ENCODE measurements at places on chromosomes 1 and 21.
A peak's percentile ranks its signal among the peaks of the same experiment; 100 is the strongest.

DNA sequence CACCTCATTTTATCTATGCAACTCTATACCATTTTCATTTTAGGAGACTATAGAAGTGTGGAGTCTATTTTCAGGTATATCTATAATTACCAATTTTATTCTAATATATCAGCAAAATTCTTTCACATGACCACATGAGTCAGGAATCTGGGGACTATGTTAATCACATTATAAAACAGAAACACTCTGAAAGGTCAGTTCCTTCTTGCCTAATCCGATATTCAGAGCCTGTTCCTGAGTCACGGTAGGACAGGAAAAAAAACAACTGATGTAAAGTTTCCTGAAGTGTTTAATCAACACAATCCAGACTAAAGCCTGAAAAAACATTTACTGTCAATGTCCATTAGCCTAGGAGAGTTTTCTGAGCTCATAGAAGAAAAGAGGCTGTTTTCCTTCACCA, 1902.3 kb downstream of the NCAM2 start:
- no peak for DNase-seq

DNA sequence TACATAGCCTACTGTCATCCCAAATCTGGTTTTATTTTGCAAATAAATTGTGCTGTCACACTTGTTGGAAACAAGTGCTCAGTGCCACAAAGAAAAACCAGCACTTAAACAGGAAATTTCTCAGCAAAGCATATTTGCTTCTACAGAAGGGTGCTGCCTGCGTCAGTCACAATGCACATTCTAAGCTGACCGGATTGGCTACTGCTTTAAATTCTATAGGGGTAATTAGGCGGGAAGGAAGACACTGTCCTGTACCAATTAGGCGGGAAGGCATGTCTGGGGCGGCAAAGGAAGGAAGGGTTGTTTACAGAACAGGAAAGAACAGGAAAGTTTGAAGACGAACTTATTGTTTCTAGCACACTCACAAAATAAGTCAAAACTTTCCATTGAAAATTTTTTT, 2.8 kb downstream of the IFI16 start:
- no peak for DNase-seq

DNA sequence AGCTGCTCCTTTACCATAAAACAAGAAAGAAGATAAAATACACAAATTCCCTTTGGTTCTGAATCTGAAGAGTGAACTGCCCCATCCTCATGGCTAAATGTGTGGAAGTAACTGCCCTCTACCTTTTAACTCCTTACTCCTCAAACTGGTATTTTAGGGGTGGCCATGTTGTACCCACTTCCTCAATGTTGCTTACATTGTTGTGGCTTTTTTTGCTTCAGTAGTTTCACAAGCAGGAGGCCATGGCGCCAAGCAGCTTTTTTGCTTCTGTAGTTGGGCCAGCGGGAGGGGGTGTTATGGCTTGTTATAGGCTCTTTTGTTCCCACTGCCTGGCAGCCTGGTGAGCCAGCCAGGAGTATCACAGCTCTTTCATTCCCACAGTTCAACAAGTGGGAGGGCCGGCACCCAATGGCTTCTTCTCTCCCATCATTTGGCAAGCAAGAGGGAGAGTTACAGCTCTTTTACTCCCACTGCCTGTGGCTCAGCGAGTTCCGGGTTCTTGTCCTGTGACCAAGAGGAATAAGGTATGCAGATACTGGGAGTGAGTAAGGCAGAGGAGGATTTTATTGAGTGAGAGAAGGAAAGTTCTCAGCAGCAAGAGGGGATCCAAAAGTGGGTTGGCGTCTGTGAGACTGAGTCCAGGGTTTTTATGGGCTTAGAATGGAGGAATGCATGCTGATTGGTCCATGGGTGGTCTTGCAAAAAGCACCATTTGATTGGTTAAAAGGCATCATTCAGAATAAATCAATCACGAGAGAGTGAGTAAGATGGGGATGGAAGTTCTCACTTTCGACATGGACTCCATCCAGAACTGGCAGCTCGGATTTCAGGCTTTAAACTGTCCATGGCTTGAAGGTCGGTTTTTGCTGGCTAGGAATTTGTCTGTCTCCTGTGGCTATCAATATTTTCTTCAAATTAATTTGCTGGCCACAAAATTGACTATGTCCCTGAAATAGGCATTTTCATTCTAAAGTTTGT, 429.6 kb downstream of the HLX start:
- DNase-seq = no peak

- no peak for DNase-seq
These were observed 5.4 kb upstream of the LAMC2 start for GRCh38 chr1:183180634-183181056.

GRCh38 chr21:38081708-38082107, 165.5 kb upstream of the KCNJ6 start:
- DNase-seq = no peak

GRCh38 chr1:161910604-161911003, 113.1 kb downstream of the OLFML2B start:
- DNase-seq = no peak

DNA sequence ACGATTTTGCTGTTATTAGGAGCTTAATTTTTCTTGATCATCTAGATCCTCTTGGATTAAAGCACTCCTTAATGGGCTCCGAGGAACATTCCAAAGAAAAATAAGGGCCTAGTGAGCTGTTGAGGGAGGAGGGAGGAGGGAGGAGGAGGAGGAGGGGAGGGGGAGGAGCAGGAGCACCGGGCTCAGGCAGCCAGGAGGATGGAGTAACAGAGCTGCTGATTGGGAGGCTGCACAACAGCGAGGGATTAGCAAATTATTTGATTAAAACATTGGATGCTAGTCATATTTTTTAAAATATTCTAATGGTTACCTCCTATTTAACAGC, 302.1 kb upstream of the RRP15 start:
- DNase-seq = no peak

- no peak for DNase-seq
These were observed 255.7 kb upstream of the JUN start for GRCh38 chr1:59039551-59039950.

DNA sequence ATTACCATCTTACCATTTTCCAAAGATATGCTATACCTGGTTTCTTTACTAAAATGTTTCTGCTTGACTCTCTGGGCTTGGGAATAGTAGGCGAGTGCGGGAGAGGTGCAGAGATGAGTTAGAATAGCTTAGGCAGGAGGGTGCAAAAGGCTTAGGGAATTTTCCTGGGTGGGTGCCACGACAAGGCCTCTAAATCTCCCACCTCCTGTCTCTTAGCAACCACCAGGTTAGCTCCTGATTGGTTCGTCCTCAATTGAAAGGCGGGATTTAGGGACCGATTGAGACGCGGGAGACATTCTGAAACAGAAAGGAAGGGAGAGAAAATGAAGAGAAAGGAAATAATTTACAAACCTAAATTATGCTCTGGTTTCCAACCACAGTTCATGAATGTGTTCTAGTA, 3.1 kb downstream of the ACKR1 start:
- no peak for DNase-seq

DNA sequence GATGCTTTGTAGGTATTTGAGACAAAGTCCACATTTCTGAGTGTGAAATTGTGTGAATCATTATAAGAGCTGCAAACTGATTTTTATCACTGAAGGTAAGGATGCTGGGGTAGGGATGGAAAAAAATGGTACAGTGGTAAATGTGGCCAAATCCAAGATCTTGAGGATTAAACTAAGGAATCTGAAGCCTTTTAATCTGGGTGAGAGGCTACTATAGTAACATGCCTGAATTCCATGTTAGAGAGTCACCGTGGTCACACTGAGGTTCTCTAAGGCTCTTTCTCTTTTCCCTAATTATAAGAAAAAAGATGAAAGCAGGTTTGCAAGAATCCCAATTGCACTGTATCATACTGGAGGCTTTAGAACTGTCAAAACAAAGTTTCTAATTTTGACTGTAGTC, 17.6 kb downstream of the PTGER3 start:
- no peak for DNase-seq

DNA sequence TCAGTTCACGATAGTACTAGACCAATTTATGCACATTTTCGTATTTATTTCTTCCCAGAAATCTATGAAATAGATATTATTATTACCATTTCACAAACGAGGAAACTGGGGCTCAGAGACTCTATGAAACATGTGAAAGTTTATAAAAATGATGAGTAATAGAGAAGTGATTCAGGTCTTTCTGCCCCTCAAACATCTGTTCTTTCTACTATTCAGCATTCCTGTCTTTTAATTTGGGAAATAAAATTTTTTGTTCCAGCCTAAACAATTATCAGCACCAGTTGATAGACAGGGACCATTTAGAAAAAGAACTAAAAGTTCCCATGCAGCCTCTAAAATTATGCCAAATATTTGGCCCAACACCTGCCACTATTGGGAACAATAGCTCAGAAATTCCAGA, 585.1 kb downstream of the PTPRC start:
- DNase-seq = no peak

DNA sequence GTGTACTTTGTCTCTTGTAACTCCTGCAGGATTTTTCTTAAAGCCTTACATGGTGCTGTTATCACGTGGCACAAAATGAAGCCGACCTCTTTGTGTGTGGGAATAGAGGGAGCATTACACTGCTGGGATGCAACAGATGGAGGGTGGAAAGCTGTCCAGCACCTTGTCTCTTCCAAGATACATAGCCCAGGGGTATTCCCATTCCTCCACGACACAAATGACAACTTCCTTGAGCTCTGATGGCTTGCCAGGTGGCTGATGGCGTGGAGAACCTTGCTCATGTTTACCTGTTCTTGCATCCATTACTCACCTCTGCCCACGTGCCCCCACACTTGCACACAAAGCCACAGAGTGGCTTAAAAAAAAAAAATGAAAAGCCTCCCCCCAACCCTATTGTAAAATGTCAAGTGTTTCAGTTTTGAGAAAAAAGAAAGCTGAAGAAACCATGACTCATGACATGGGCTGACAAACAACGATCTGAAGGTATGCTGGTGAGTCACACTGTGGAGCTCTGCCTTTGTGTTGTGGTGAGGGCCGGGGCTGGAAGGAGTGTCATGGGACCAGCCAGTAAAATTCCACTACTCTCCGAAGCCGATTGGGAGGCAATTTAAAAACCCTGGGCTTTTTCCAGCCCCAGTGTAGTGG, 32.0 kb upstream of the ATP5PO start:
- peak; percentile 85 for DNase-seq

DNA sequence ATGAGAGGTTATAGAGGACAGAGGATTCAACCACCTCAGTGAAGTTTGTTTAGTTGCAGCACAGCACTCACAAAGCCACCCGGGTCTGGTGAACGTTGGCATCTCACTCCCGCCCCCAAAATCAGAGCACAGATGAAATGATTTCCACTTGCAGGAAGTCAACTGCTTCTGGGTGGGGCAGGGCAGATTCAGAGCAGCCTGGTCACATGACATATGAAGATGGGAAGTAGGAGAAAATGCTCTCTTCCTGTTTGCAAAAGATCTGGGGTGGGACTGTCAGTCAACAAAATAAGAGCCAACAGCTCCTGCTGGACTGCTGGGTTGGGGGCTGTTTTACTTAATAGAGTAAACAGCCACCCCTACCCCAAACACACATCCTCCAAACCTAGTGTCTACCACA, 43.2 kb downstream of the LRRC71 start:
- no peak for DNase-seq

- DNase-seq = no peak
These were observed 404.3 kb downstream of the NTNG1 start for GRCh38 chr1:107545056-107545577.

- DNase-seq = no peak
These were observed 53.3 kb downstream of the TEX35 start for GRCh38 chr1:178566187-178566586.

GRCh38 chr1:101022294-101022693, 3.3 kb downstream of the DPH5 start:
- no peak for DNase-seq

GRCh38 chr1:162856260-162856659, 4.7 kb downstream of the CCDC190 start:
- DNase-seq = no peak

DNA sequence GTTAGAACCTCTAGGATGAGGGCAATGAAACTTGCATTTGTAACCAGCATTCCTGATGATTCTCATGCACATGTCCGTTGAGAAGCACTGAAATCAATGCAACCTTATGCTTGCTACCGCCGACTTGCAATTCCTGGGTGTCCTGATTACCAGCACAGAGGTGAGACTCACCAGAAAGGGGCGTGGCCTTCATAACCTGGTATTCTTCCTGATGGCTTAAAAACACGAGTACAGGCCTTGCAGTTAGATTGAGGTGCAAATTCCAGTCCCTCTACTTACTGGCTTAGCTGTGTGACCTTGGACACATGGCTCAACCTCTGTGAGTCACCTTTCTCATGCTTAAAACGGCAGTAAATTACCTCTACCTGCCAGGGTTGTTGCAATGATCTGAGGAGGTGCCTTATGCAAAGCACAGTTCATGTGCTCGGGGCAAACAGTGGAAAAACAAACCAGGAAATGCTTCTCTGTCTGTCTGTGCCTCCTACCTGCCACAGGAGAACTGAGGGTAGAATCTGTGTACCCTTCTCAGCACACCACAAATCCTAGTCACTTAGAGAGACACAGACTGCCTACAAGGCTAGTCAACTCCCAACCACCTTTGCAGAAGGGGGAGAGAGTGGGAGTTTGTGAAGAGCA, 39.1 kb upstream of the ECE1 start:
- no peak for DNase-seq

GRCh38 chr1:236141447-236142252, 689 bp upstream of the GPR137B start:
- DNase-seq = no peak

GRCh38 chr1:69499203-69499803, 68.4 kb upstream of the LRRC7 start:
- DNase-seq = no peak

GRCh38 chr1:98044071-98044697, 123.3 kb upstream of the DPYD start:
- no peak for DNase-seq

DNA sequence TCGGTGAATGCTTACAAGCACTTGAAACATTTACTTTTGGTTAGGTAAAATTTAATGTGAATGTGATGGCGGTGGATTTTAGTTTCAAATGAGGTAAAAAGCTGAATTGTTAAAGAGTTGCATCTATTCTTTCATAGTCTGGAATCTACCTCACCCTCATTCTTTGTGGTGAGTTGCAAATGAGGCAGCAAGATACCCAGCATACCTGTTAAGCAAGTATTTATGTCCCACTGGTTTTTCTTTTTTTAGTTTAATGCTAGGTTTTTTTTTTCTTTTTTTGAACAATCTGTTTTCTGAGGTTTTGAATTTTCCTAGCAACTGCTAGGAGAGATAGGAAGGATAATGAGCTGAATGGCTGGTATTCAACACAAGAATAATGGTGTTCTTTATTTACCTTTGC, 127.9 kb upstream of the CACYBP start:
- DNase-seq = no peak

DNA sequence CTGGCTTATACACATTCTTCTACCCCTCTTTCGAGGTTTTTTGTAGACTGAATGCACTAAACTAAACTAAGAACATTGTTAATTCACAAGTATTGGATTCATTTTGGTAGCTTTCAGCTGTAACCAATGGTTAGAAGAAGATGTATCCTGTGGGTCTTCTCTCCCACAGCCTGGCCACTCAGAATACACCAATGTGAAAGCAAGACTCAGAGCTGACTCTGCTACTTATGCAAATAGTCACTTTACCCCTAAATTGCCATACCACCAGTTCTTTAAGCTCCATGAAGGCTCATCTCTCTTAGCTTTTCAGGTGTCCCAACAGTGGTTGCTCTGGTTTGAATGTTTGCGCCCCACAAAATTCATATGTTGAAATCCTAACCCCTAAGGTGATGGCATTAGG, 60.1 kb downstream of the RGS13 start:
- DNase-seq = no peak
